Left ventricle myocardium inferior (tissue), 1 donor: ENCODE measurements at places on chromosomes 11 and 22. TPM values are rescaled to one million over a fixed set of nuclear protein-coding genes. Genes with fewer than 3 reads are reported as not detected.

SBF1 gene
- total RNA-seq: 55.8 TPM

NLRP14 gene
- total RNA-seq: not detected

DGCR6 gene
- 13.9 TPM for total RNA-seq

ASRGL1 gene
- 4.6 TPM for total RNA-seq

PKNOX2 gene
- total RNA-seq: 6.2 TPM

HEPN1 gene
- not detected for total RNA-seq

HIPK3 gene
- 247 TPM for total RNA-seq

SART1 gene
- total RNA-seq: 30.7 TPM

DNA sequence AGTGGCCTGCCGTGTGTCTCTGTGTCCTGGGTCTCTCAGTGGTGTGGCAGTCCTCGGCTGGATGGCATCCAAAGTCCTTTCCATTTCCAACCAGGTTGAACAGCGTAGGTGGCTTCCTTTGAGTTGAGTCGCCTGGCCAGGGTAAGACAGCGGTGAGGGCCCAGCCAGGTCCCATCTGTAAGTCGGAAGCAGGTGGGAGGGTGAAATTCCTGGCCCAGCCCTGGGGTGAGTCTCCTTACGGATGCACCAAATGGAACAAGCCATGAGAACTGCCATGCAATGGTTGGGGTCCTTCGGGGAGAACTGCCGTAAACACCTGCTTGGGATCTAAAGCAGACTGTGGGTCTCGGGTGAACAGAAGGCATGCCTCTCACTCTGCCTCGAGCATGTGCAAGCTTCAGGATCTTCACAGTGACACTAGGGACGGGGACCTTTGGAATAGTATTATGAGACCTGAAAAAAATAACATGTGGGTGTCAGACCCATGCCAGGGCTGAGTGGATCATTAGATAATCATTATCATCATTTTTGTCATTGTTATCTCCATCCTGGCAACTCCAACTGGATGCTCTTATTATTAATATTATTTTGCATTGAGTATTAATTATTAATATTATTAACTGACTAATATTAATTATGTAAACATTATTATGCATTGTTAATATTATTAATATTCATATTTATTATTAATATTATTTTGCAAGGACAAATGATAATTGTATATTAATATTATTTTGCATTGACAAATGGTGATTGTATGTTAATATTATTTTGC, 57.7 kb upstream of the LINC01488 start:
- no peaks in the 10 kb centered on the region for H3K27me3 ChIP-seq
- H3K4me1 ChIP-seq: peaks cover 20% of the 10 kb centered on the region
- H3K4me3 ChIP-seq: no peak overlapping the region

DNA sequence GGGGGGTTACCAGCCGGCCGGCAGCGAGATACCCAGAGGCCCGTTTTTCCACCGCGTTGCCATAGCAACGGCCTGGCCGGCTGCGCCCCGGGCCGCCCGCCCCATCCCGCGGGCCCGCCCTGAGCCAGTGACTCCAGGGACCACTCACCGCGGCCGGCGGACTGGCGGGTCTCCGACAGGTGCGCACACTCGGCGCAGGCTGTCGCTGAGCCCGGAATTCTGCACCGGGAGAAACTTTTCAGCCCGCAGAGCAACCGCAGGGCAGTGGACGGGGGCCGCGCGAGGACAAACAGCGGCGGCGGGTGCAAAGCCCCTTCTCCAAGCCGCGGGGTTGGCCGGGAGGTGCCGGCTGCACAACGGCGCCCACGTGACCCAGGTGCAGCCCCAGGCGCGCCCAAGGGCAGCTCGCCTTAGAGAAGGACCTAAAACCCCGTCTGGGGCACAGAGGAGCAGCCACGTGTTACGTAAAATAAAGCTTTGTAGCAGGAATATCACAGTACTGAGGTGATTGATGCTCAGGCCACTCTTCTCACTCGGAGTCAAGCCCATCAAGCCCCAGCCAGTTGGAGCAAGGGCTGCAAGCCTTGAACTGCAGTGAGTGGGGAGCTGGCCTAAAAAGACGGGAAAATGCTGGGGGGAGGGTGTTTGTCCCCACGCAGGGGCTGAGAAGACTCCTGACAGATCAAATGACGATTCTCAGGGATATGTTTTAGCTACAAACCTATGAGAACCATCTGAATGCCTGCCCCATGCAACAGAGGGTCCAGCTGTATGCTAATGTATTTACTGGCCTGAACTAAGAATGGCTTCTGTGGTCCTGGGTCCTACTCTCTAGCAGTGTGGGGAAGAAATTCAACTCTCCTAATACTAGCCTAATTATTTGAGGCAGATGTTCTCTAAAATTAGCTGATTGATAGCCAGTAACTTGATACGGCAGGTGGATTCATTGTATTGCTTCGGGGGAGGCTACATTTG, at the start of gene STK33:
STK33 (minus strand) TSS at position 294 of the 975 bp plus-strand sequence. CDS start 119,323 bp downstream, outside the sequence.
- peaks cover 47% of the 10 kb centered on the region for H3K27me3 ChIP-seq
- no peaks in the 10 kb centered on the region for H3K36me3 ChIP-seq
- H3K4me1 ChIP-seq: peaks cover 15% of the 10 kb centered on the region
- H3K27ac ChIP-seq: peak within 1 kb of the TSS; percentile 77

DNA sequence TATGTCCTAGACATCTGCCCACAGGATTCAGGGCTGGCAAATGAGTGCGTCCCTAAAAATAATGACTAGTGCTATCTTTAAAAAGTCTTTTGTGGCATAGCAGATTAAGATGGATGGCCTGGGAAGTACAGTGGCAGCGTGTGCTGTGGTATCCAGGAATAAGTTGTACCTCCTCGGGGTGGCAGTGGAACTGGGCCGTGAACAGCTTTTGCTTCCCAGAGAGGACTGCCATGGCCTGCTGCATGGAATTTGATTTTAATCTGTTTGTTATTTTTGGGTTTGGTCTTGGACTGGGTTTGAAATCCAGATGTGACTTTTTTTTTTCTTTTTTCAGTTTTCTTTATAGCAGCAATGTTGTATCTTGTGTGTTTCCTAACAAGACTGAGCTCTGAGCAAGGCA, 71.3 kb upstream of the PARVG start:
- H3K4me3 ChIP-seq: no peak overlapping the region
- peaks cover 42% of the 10 kb centered on the region for H3K4me1 ChIP-seq
- H3K36me3 ChIP-seq: peaks cover 15% of the 10 kb centered on the region
- H3K27ac ChIP-seq: peak overlapping the region; percentile 73
- no peaks in the 10 kb centered on the region for H3K27me3 ChIP-seq
- no peak for DNase-seq

GRCh38 chr11:121479698-121480238, 27.0 kb upstream of the SORL1-AS1 start:
- H3K36me3 ChIP-seq: no peaks in the 10 kb centered on the region
- H3K4me3 ChIP-seq: no peak overlapping the region
- peaks cover 4% of the 10 kb centered on the region for H3K4me1 ChIP-seq
- no peaks in the 10 kb centered on the region for H3K27me3 ChIP-seq

DNA sequence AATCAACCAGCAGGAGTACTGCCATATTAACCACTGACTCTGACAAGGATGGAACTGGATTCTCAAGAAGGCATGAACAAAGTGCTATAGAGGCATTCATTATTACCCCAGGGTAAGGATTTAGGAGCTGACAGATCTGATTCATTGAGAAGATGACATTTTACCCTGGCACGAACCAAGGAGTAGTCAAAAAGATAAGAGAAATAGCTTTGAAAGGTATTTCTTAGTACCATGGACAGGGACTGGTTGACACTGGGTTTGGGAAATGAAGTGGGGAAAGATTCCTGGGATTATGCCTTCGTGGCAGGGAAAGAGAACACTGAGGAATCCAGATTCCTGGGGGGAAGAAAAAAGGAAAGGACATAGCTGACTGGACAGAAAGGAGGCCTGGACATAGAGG, 5.1 kb upstream of the SAAL1 start:
- H3K4me3 ChIP-seq: no peak overlapping the region
- peaks cover 5% of the 10 kb centered on the region for H3K4me1 ChIP-seq
- H3K27me3 ChIP-seq: peaks cover 66% of the 10 kb centered on the region
- no peaks in the 10 kb centered on the region for H3K36me3 ChIP-seq

- H3K27ac ChIP-seq: peak overlapping the region; percentile 54
- DNase-seq: no peak
- H3K4me3 ChIP-seq: no peak overlapping the region
- H3K36me3 ChIP-seq: no peaks in the 10 kb centered on the region
- peaks cover 22% of the 10 kb centered on the region for H3K27me3 ChIP-seq
Observed at GRCh38 chr11:64057890-64058289, 22.2 kb downstream of the FLRT1 start.

DNA sequence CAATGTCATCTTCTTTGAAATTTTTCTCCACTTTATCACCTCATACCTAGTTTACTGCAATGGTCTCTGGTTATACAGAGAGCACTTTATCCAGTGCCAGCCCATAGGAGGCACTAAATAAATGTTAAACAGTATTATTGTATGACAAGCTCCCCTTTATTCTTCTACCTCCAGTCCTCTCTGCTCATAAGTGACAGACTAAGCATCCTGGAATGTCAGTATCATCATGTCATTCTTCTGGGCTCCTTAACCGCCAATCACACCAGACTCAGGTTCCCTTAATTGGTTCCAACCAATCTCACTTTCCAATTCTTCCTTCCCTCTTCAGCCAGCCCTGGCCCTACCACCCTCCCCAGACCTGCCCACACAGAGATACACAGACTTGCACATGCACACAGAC, 93.1 kb downstream of the RPL27A start:
- H3K36me3 ChIP-seq: no peaks in the 10 kb centered on the region
- H3K4me3 ChIP-seq: no peak overlapping the region
- peak overlapping the region; percentile 87 for H3K27ac ChIP-seq
- peaks cover 97% of the 10 kb centered on the region for H3K4me1 ChIP-seq

- no peaks in the 10 kb centered on the region for H3K36me3 ChIP-seq
- H3K4me1 ChIP-seq: peaks cover 32% of the 10 kb centered on the region
- no peaks in the 10 kb centered on the region for H3K27me3 ChIP-seq
- no peak overlapping the region for H3K27ac ChIP-seq
- DNase-seq: no peak
- H3K4me3 ChIP-seq: no peak overlapping the region
Observed at GRCh38 chr11:15852179-15852578, 504.2 kb downstream of the SOX6 start.

GRCh38 chr11:106399076-106399511, 321.6 kb downstream of the AASDHPPT start:
- H3K4me3 ChIP-seq: no peak overlapping the region
- H3K4me1 ChIP-seq: no peaks in the 10 kb centered on the region
- no peaks in the 10 kb centered on the region for H3K27me3 ChIP-seq
- H3K27ac ChIP-seq: no peak overlapping the region
- H3K36me3 ChIP-seq: no peaks in the 10 kb centered on the region
- no peak for DNase-seq

DNA sequence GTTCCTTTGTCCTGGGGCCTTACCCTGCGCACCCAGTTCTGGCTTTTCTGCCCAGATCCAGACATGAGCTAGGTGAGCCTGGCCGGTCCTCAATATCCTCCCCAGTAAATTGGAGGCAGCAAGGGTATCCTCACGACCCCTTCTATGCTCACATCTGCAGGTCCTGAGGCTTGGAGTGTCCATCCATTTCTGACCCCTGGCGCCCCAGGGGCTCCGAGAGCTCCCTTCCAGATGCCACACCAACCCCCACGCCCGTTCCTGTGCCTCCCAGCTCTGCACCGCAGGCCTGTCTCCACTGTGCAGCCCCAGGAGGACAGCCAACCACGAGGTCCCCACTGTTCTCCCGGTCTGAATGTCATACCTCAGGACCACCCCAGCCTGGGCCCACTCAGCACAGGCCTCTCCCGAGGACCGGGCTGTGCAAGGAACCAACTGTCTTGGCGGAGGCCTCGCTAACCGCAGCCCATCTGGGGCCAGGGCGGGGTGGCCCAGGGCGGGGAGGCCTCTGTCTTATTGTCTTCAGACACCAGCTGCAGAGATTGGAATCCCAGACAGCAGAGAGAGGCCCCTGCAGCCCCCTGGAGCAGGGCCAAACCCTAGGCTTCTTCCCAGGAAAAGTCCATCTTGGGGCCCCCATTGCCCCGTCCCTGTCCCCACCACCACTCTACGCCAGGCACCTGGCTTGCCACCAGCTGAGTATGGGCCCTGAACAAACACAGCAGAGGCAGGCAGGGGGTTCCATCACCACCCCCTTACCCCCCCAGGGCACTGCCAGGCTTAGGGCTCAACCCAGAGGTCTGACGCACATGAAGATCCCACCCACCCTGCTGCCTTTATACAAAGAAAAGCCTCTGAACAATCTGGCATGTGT, 39.3 kb downstream of the ALX4 start:
- no peaks in the 10 kb centered on the region for H3K4me1 ChIP-seq
- H3K27ac ChIP-seq: no peak overlapping the region
- H3K4me3 ChIP-seq: no peak overlapping the region
- DNase-seq: no peak
- no peaks in the 10 kb centered on the region for H3K27me3 ChIP-seq

DNA sequence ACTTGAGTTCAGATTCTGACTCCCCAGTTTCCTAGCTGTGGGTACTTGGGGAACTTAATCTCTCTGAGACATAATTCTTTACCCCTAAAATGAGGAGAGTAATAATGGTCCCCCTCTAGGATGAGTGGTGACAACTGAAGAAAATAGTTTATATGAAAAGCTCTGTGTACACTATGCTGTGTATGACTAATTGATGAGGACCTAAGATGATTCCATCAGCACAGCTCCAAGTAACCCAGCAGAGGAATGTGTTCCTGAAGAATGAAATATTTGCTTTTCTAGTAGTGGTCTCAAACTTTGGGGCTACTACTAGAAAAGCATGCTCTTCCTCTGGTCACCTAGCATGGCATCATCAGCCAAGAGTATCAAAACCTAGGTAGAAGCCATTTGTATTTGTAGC, 217.3 kb upstream of the NARS2 start:
- DNase-seq: no peak
- no peaks in the 10 kb centered on the region for H3K36me3 ChIP-seq
- no peak overlapping the region for H3K27ac ChIP-seq
- H3K4me1 ChIP-seq: no peaks in the 10 kb centered on the region
- no peak overlapping the region for H3K4me3 ChIP-seq
- H3K27me3 ChIP-seq: no peaks in the 10 kb centered on the region

DNA sequence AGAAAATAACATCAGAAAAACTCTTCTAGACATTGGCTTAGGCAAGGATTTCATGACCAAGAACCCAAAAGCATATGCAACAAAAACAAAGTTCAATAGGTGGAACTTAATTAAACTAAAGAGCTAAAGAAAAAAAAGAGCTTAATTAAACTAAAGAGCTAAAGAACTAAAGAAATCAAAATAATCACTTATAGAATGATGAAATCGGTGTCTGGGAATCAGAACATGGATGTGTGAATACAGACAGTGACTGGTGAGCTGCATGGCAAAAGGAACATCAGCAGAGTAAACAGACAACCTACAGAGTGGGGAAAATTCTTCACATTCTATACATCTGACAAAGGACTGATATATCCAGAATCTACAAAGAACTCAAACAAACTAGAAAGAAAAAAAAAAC, 41.4 kb downstream of the ZNF280B start:
- peaks cover 71% of the 10 kb centered on the region for H3K27me3 ChIP-seq
- no peak overlapping the region for H3K4me3 ChIP-seq
- no peaks in the 10 kb centered on the region for H3K36me3 ChIP-seq
